ENCODE measurements at places on chromosomes 4 and X.

DNA sequence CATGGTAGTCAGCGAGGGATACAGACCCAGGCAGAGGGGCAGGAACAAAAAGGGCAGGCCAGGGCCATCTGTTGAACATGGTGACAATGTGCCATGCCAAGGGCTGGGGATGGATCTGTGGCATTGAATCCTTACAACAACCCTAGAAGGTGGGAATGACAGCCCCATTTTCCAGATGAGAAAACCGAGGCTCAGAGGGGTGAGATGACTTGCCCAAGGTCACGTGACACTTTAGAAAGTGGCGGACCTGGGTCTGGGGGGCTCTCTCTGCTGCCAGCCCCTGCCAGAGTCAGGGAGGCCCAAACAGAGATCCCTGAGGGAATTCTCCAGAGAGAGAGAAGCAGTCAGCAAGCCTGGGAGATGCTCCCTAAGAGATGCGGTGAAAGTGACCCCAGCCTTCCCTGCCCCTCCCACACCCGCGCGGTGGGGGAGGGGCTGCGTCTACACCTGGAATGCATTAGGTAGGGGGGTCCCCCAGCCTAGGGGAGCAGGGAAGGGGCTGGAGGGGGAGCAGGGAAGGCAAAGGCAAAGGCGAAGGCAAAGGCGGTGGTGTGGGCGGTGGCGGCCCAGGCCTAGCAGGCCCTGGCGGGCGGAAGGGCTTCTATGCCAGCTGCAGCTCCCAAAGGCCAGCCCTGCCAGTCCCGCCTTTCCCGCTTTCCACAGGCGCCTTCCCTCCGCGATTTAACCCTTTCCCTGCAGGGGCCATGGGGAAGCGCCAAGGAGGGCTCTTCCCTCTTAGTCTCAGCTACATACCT, 13.0 kb downstream of the FGD1 start:
- H3K4me1 ChIP-seq, result peaks cover 45% of the 10 kb centered on the region
- H3K27me3 ChIP-seq, result no peaks in the 10 kb centered on the region
- no peak for DNase-seq
- peak overlapping the region; percentile 60 for H3K27ac ChIP-seq
- peak overlapping the region; percentile 30 for H3K4me3 ChIP-seq

GRCh38 chrX:150269605-150270254, 93.4 kb upstream of the MAMLD1 start:
- H3K4me3 ChIP-seq, result no peak overlapping the region
- H3K4me1 ChIP-seq, result no peaks in the 10 kb centered on the region
- H3K36me3 ChIP-seq, result no peaks in the 10 kb centered on the region
- no peaks in the 10 kb centered on the region for H3K27me3 ChIP-seq
- no peak overlapping the region for H3K27ac ChIP-seq

GRCh38 chrX:82734140-82734539, 774.0 kb upstream of the POU3F4 start:
- H3K36me3 ChIP-seq, result no peaks in the 10 kb centered on the region
- no peak for DNase-seq
- no peaks in the 10 kb centered on the region for H3K4me1 ChIP-seq

DNA sequence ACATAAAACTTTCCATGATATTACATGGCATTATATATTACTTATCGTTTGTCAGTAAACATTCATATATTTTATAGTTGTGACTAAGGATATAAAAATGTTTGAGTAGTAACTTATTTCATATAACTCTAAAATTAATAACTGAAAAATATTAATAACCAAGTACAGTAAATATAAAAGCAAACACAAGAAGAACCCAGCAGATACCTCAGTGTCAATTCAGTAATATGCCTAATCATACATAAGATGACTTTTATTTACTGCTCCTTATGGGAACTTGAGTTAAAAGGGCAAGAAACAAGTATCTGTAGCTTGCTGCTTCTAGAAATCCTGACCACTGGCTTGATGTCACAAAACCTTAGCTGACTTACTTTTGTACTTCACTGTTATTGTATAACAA, 28.4 kb upstream of the MAPK10 start:
- H3K27ac ChIP-seq, result no peak overlapping the region
- no peaks in the 10 kb centered on the region for H3K4me1 ChIP-seq
- no peak for DNase-seq
- H3K27me3 ChIP-seq, result no peaks in the 10 kb centered on the region

DNA sequence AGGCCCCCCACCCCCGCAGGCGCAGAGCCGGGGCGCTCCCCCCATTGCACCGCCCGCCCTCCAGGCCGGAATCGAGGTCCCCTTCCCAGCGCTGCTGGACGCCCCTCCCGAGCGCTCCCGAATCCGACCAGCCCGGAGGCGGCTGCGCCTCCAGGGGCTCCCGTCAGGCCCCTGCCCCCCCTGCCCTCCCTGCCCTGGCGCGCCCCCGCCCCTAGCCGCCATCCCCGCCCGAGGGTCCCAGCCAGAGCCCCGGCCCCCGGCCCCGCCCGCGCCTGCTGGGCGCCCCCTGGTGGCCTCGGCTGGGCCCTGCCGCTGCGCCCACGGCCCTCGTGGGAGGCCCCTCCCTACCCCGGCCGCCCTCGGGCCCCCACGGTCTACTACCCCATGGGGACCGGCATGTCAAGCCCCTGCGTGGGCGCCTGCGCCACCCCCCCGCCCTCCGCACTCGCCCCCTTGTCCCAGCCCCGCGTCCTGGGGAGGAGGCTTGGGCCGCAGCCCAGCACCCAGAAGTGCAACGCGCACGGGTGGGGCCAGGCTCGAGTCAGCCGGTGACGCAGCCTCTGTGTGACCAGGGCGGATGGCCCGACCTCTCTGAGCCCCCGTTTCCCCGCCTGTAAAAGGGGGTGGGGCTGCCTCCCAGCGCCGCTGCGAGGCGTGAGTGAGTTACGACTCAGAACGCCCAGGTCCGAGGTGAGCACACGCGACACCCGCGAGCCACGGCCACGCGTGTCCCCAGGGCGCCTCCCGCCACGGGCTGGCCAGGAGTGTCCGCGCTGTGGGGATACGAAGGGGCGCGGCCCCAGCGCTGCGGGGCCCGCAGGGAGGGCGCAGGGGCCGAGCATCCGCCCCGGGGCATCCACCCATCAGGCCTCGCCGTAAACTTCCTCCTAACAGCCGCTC, 104.9 kb downstream of the FAM53A start:
- DNase-seq, result no peak
- H3K27ac ChIP-seq, result peak overlapping the region; percentile 70
- H3K4me1 ChIP-seq, result peaks cover 33% of the 10 kb centered on the region
- H3K4me3 ChIP-seq, result peak overlapping the region; percentile 66

GRCh38 chrX:50211510-50211909, 6.9 kb downstream of the CCNB3 start:
- H3K27me3 ChIP-seq, result no peaks in the 10 kb centered on the region
- no peak overlapping the region for H3K4me3 ChIP-seq
- DNase-seq, result no peak

DNA sequence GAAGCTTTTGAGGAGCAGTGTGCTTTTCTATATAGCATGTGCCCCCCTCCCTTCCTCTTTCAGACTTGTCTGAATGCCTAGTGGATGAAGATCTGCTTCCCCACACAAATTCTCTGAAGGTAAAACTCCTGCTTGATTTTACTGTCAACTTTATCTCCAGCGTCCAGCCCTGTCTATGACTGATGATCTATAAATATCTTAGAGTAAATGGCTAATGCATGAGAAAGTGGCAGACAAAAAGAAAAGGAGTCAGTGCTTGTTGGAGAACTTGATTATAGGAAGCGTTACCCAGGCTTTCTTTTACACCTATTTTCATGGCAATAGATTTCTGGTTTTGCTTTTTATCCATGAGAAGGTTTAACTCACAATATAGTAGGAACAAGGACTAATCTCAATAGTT, 168.3 kb upstream of the HS3ST1 start:
- H3K4me1 ChIP-seq, result no peaks in the 10 kb centered on the region
- no peaks in the 10 kb centered on the region for H3K36me3 ChIP-seq
- H3K4me3 ChIP-seq, result no peak overlapping the region
- H3K27ac ChIP-seq, result no peak overlapping the region
- no peaks in the 10 kb centered on the region for H3K27me3 ChIP-seq
- no peak for DNase-seq

DNA sequence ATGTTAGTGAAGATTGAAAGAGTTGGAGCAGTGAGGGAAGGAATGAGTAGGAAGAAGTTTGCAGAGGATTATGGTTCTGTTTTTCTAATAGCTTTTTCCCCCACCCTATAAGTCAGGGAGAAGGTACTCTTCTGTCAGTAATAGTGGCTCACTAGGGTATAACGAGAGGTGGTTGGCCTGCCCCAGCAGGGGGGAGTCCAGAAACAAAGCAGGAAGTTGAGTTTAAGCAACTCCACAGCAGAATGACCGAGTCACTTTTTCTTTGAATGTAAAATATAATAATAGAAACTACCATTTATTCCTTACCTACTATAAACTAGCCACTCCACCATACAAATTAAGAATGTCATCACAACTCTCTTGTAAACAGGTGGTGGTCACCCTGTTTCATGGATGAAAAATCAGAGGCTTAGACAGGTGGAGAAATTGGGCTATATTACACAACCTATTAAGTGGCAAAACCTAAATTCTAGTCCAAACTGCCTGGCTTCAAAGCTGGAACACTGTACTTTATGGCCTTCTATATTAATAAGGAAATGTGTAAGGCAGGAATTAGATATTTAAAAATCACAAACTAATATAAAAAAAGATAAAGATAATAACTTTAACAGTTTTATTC, 21.9 kb downstream of the AP1AR start:
- H3K27me3 ChIP-seq, result no peaks in the 10 kb centered on the region
- H3K27ac ChIP-seq, result no peak overlapping the region
- no peaks in the 10 kb centered on the region for H3K36me3 ChIP-seq
- H3K4me1 ChIP-seq, result peaks cover 10% of the 10 kb centered on the region
- DNase-seq, result no peak

GRCh38 chrX:153706799-153707198, 17.4 kb downstream of the BCAP31 start:
- H3K27me3 ChIP-seq, result no peaks in the 10 kb centered on the region
- peaks cover 25% of the 10 kb centered on the region for H3K36me3 ChIP-seq
- H3K4me1 ChIP-seq, result peaks cover 35% of the 10 kb centered on the region
- H3K27ac ChIP-seq, result no peak overlapping the region
- H3K4me3 ChIP-seq, result no peak overlapping the region
